ENCODE measurements at places on chromosomes 13 and 19. TPM values are rescaled to one million over a fixed set of nuclear protein-coding genes. Genes with fewer than 3 reads are reported as not detected.

- H3K4me1 ChIP-seq = peaks cover 8% of the 10 kb centered on the region
- H3K27me3 ChIP-seq = no peaks in the 10 kb centered on the region
- no peak overlapping the region for H3K27ac ChIP-seq
- H3K36me3 ChIP-seq = peaks cover 21% of the 10 kb centered on the region
- H3K4me3 ChIP-seq = no peak overlapping the region
Observed at GRCh38 chr19:4711211-4711610, 12.4 kb downstream of the DPP9 start.

DNA sequence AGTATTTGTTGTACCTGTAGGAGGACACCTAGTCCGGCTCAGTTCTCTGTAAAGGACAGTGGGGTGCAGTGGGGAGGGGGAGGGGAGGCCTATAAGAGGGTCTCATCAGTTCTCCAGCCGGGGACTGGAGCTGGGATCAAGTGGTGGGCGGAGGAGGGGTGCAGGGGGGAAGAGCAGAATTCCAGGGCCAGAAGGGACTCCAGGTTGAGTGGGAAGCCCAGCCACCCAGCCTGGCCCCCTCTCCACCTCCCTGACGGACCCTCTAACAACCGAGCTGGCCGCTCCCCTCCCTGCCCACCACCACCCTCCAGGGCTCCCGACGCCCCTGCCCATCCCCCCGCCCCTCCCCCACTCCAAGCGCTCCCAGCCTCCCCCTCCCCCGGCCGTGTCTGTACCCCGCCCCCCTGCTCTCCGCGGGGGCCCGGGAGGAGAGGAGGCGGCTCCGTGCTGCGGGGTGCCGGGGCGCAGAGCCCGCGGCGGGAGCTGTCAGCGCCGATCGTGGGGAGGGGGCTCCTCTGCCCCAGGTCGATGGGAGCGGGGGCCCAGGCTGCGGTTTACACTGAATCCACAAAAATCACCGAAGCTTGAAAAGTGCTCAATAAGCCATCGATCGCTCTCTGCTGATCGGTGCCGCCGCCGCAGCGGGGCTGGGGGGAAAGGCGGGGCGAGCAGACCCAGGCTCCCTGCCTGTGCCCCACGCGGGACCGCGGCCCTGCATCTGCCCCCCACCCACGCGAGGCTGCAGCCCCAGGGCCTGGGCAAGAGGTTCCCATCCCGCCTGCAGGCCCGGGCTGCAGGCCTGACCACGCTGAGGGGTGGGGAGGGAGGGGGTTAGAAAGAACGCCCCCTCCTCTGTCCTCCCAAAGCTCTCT, 34.6 kb upstream of the ONECUT3 start:
- H3K4me3 ChIP-seq = no peak overlapping the region
- no peak for DNase-seq
- no peaks in the 10 kb centered on the region for H3K36me3 ChIP-seq
- H3K27ac ChIP-seq = no peak overlapping the region

Gene PPM1N
- 4.6 TPM for polyA plus RNA-seq

GRCh38 chr19:50187937-50188336, 15.5 kb upstream of the MYH14 start:
- no peaks in the 10 kb centered on the region for H3K36me3 ChIP-seq
- no peak overlapping the region for H3K4me3 ChIP-seq
- H3K27me3 ChIP-seq = no peaks in the 10 kb centered on the region
- no peak overlapping the region for H3K27ac ChIP-seq
- no peak for DNase-seq

Gene PODNL1
- not detected for polyA plus RNA-seq

DNA sequence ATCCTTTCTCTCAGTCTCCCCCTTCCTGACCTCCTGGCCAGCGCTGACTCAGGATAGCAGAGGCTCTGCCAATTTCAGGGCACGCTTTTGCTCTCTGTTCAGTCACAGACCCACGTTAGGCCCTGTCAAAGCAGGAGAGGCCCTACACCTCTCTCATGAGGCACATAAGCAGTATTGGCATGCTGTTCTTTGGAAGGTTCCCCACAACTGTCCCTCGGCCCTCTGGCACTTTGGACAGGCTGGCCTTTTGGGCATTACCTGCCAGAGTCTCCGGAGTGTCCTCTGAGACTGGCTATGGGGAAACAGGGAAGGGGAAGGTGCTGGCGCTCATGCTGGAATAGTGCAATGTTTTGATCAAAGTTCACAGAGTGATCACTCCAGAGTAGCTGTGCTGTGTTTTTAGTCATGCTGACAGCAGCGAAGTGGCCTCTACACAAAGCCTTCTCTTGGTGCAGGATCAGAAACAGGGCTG, 23.7 kb upstream of the UBE2L5 start:
- H3K27me3 ChIP-seq = no peaks in the 10 kb centered on the region
- H3K4me1 ChIP-seq = peaks cover 19% of the 10 kb centered on the region
- no peak overlapping the region for H3K27ac ChIP-seq
- no peak for DNase-seq
- no peaks in the 10 kb centered on the region for H3K36me3 ChIP-seq

All from CD8-positive, alpha-beta memory T cell (primary cell).